ENCODE measurements at places on chromosomes 16 and 17.

GRCh38 chr16:14366447-14366846 is 263.6 kb downstream of the PARN start:
- DNase-seq = no peak

DNA sequence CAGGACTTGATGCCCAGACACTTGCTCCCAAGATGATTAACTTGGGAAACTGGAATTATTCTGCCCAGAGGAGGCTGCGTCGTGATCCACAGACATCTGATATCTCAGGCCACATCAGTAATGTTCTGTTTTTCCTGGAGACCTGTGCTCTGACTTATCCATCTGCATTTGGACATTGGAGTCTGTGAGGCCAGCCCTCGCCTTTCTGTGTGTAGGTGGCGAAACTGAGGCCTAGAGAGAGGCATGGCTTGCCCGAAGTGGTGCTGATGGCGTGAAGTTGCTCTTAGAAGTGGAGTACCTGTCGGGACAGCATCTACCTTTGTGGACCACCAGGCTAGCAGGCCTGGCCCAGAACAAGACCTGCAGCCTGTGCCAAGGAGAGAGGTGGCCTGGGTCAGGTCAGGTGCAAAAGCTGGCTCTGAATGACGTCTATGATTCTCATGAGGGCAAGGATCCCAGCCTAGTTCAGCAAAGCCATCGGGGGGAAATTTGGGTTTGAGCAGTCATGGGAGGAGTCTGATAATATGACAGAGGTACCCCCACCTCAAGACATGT is 186.8 kb upstream of the ZNF469 start:
- DNase-seq = no peak

DNA sequence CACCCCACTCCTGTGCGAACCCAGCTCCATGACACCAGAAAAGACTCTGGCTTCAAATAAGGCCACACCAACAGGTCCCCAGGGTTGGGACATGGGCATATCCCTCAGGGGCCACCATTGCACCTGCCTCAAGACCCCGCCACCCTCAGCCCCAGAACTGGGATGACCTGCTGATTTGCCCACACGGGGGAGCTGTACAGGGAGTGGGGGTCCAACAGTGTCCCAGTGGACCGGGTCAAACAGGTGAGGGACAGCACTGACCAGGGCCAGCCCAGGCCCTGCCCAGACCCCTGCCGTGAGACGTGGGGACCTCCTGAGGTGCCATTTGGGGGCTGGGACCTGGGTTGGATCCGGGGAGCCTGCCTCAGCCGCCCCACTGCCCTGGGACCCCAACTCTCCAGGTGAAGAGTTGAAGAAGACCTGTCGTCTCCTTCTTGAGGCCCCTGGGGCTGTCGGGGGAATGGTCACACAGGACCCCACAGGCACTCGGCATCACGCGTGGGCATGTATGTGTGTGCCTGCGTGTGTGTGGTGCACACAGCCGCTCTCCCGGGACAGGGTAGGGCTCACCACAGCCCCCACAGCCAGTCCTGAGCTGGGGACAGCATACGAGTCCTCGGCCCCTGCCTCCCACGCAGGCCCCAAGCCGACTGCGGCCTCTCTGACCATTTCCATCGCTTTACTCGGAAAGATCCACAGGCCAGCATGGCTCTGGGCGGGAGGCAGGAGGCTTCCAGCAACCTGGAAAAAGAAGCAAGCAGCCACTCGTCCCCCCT is 34.2 kb upstream of the ZNF469 start:
- DNase-seq = no peak

GRCh38 chr17:18106211-18106610 is 2.3 kb upstream of the MYO15A start:
- DNase-seq = no peak

GRCh38 chr17:79814127-79814973 is 17.5 kb upstream of the CBX8 start:
- DNase-seq = peak; percentile 54

GRCh38 chr16:15913046-15913698 is 24.8 kb upstream of the CEP20 start:
- DNase-seq = no peak

GRCh38 chr16:14291286-14291685 is 220.2 kb downstream of the MRTFB start:
- peak; percentile 29 for DNase-seq

GRCh38 chr17:49993423-49994060 is 1.5 kb downstream of the DLX3 start:
- DNase-seq = peak; percentile 85

Data from islet precursor cell (in vitro differentiated cells).